ENCODE measurements at places on chromosomes 6 and 20.

- no peak for DNase-seq
Measured at GRCh38 chr6:145829950-145830349, 15.4 kb upstream of the FBXO30 start.

GRCh38 chr20:53579581-53580375 lies 13.9 kb downstream of the ZNF217 start:
- no peak for DNase-seq

- no peak for DNase-seq
Measured at GRCh38 chr20:53890443-53891305, 179.7 kb downstream of the BCAS1 start.

- no peak for DNase-seq
Measured at GRCh38 chr6:14754751-14755513, 490.9 kb upstream of the JARID2 start.

DNA sequence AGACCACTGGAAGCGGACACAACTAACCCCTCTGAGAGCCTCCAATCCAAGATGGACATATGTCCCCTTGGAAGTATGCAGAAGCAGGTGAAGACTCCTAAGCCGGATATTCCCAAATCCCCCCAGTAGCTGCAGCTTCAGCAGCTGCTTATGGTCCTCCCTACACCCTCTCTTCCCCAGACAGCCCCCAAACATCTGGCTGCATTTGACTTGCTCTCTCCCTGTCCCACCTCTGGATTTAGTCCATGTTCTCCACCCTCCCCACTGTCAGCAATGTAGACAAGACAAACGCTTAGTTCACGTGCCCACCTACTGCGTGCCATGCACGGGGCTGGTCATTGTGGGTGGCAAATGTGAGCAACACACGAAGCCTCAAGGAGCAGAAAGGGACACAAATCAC lies 4.6 kb upstream of the ADAM33 start:
- no peak for DNase-seq

DNA sequence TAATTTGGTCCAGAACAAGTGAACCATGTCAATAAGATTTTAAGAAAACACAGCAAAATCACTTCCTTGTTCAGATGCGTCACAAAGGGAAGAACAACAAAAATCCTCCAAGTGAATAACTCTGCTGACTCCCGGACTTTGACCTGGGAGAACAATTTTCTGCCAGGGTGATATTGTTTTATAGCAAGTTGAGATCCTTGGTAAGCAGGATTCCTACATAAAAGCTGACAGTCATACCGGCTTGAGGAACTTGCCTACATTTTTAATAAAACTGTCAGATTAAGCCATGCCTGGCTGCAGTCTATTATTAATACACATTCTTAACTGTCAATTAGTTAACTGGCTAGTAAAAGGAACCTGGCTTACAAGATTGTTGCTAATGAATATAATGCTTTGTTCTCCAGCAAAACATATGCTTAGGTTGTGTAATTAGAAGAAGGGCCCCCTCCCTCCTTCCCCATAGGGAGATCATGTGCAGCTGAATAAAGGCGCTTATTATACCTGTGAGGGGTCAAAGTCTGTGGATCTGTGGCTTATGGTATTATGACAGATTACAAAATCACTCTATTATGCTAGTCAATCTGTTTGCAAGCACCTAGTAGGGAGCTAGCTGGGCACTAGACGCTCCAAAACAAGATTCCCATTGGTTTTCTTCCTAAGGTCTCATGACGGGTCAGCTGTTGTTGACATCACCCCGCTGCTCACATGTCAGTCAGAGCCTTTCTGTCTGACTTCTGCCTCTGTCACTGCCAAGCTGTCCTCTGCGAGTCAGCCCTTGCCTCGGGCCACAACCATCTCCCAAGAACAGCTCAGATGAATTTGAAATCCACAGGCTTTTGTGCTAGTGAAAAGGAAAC lies 44.6 kb upstream of the SEC63 start:
- DNase-seq, result no peak

DNA sequence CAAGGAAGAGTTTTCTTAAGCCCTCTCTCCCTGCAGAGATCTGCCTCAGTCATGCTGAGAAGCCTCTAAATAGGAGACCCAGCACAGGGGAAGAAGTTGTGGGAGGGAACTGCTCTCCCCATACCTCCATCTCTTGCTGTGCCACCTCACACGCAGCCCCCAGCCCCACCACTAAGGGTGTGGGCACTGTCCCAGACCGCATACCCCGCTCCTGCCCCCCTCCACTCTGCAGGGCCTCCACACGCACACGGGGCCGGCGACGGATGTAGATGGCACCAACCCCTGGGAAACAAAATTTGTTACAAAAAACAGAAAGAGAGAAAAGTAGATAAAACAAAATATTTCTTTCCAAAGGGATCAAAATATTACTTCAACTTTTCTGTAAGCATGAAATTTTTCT lies 10.2 kb upstream of the CPNE1 start:
- DNase-seq, result no peak

GRCh38 chr6:81892891-81893290 lies 140.4 kb upstream of the TENT5A start:
- no peak for DNase-seq

- no peak for DNase-seq
Measured at GRCh38 chr6:124567401-124567800, 394.8 kb upstream of the RNF217 start.

GRCh38 chr6:148179786-148180185 lies 162.9 kb upstream of the SASH1 start:
- no peak for DNase-seq

GRCh38 chr6:115767931-115768330 lies 292.8 kb downstream of the FRK start:
- DNase-seq, result no peak

DNA sequence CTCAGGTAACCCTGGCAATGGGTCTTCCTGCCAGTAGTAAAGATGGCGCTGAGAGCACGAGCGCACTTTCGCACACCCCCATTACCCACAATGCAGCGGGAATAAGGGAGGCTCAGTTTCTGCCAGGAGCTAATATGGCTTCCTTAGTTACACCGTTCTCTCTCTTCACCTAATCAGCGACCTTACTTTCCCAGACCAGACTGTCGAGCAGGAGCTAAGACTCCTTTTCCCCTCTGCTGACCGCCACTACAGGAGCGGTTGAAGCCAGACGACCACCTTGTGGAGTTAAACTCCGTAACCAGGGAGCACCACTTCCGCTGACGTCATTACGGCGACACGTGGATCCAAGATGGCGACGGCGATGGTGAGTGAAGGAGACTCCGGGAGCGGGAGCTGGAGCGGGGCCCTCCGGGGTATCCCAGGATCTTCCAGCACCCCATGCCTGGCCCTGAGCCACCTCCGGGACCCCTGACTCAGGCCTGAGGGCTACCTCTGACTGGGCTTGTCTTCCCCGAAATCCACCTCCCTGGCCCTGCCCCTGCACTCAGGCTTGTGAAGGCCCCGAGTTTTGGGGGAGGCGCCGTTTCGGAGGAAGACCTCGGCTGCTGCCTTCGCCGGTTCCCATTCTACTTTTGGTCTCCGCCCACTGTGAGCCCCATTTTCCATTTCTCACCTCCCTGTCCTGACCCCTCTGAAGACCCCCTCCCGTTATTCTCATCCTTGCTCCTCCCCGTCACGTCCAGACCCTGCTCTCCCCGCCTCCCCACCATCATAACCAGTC lies at the start of gene TM9SF4:
Gene TM9SF4 (plus strand): TSS at position 323 of the 781 bp plus-strand sequence. CDS start 27 bp downstream, at position 350.
- DNase-seq, result peak; percentile 82

DNA sequence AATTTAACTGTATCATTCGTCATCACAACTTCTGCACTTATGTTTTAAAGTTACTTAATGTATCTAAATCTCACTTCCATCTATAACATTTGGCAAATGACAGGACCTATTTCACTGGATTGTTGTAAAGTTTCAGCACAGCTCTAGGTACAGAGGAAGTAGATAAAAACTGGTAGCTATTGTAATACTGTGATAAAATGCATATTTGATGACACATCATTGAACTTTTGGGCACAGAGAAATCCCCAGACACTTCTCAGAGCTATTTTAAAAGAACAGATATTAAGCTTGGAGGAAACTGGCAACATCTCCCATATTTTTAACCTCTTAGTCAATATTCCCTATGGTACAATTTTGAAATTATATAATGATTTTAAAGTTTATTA lies 138.7 kb downstream of the RFPL4B start:
- no peak for DNase-seq

- DNase-seq, result no peak
Measured at GRCh38 chr6:122709922-122710512, 69.5 kb upstream of the FABP7 start.

- no peak for DNase-seq
Measured at GRCh38 chr20:24436160-24436559, 33.3 kb upstream of the SYNDIG1 start.

- DNase-seq, result no peak
Measured at GRCh38 chr20:49276961-49277785, 684 bp downstream of the ZNFX1 start.

DNA sequence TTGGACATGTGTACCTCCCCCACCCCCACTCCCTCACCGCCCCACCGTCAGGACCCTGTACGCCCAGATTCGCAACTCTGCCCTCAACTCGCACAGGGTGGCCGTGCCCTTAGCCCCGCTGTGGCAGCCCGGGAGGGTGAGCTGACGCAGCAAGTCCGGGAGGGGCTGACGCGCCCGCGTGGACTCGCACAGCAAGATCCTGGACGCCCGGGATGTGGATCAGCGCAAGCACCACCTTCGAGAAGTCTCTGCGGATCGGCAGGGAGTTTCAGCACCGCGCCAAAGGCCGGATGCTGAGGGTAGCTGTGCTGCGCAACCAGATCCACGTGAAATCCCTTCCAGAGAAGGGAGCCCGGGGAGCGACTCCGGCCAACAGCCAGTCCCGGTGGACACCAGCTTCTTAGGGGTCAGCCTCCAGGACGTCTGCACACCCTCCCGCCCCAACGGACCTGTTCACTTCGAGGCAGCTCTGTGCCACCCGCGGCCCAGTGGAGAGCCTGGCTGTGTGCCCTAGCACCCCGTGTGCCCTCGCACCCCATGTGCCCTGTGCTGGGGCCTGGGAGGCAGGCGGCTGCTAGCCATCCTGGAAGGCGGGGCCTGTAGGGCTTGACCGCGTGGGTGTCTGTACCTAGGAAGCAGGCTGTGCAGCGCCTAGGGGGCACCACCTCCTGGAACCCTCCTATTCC lies 6.7 kb upstream of the GJA10 start:
- no peak for DNase-seq

DNA sequence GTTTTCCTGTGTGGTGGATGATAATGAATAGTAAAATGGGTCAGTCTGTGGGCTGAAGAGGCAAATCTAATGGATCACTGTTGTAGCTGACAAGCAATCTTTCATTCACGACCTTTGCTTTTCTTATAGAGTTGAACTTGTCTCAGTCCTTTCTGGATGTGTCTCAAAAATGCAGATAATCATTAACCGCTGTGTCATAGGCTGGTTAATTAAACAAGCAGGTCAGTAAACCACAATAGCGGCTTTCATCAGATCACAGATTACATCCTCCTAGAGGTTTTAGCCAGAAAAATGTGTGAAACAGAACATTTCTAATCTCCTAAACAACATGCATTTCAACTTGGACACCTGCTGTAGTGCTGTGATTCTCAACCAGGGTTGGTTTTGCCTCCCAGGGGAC lies 2.5 kb upstream of the METTL24 start:
- no peak for DNase-seq

GRCh38 chr20:64005394-64005793 lies 24.5 kb downstream of the PRPF6 start:
- no peak for DNase-seq

- DNase-seq, result no peak
Measured at GRCh38 chr6:189676-190075, 102.6 kb upstream of the DUSP22 start.

DNA sequence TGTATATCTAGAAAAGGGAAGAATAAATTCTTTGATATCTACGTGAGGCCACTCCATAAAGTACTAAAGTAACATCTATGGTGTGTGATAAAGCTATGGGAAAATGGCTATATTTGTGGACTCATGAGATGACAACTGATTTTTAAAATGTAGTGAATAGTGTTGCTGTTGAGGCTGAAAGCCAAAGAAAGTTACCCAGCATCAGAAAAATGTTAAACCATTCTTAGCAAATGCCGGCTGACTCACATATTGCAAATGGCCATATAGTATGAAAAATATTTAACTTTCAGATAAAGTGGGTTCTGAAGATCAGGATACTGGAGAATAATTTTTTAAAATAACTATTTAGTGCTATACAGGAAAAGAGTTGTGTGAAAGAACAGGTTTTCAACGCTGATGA lies 129.9 kb upstream of the GRIK2 start:
- no peak for DNase-seq

DNA sequence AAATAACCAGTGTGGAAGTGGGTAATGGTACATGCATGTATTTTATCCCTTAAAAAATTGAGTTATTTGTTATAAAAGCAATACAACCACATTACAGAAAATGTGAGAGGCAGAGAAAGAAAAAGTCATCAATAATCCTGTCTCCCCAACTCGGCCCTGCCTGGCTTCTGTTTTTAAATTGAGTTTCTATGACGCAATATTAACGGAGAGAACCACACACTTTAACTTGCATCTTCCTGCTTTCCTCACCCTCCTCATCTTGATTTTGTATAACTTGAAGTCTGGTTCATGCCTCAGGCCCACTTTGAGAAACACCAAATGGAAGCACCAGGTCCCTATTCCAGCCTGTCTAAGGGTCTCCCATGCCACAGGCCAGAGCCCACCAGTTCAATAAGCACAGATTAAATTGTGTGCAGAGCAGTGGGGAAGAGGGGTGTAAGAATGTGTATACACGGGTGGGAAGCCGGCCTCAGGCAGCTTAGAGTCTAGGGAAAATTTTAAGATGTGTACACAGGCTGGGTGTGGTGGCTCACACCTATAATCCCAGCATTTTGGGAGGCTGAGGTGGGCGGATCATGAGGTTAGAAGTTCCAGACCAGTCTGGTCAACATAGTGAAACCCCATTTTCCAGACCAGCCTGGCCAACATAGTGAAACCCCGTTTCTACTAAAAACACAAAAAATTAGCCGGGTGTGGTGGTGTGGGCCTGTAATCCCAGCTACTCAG lies 15.9 kb downstream of the KCNK5 start:
- no peak for DNase-seq

DNA sequence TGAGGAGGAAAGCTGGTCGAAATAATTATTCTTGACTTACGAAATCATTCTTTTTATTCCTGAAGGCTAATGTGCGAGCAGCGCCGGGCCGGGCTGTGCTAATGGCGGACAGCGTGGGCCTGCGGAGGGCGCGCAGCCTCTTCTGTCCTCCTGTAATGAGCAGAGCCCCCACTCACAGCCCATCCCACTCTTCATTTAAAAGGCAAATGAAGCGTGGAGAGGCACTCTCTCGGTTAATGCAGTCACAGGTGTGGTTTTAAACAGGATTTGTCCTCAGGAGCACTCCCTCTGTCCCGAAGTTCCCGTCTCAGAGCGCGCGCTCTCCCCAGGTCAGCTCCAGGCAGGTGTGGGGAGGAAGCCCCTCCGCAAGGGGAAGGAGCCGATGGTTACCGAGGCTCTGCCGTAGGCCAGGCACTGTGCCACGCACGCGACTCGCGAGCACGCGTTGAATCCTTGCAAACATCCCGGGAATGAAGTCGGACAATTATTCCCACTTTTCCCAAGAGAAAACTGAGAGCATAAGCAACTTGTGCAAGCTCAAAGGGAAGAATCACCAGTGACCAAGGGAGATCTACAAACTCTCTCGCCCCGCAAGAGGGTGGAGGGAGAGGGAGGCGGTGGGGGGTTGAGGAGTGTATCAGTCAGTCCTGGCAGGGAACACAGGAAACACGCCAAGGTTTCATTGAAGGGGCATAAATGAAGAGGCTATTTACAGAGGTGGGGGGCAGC lies 35.5 kb upstream of the ZFAND3 start:
- no peak for DNase-seq

Data from stimulated activated CD8-positive, alpha-beta memory T cell treated with anti-CD3 and anti-CD28 coated beads, Interleukin-15, amount 100 ng/mL, for 1 hour (primary cell).